ENCODE measurements at places on chromosomes 3 and 15. TPM values are rescaled to one million over a fixed set of nuclear protein-coding genes. Genes with fewer than 3 reads are reported as not detected.

DNA sequence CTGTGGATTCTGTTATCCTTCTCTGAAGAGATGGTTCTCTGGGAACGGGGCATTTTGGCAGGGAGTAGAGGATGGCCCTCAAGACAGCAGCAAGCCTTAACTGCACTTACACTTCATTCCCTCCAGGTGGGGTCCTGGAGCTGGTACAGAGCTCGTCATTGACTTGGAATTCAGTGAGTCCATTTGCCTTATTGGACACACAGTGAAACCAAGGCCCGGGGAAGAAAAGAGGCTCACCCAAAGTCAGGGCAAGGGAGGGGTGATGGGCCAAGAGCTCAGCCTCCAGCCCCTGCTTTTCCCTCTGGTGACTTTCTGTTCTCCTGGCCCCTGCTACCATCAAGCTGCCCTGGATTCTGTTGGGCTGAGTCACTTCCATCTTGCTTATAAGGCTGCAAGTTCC lies 125.6 kb downstream of the ETFA start:
- no peak for DNase-seq

GRCh38 chr3:119343719-119344118 lies 49.5 kb downstream of the ARHGAP31 start:
- no peak for DNase-seq

DNA sequence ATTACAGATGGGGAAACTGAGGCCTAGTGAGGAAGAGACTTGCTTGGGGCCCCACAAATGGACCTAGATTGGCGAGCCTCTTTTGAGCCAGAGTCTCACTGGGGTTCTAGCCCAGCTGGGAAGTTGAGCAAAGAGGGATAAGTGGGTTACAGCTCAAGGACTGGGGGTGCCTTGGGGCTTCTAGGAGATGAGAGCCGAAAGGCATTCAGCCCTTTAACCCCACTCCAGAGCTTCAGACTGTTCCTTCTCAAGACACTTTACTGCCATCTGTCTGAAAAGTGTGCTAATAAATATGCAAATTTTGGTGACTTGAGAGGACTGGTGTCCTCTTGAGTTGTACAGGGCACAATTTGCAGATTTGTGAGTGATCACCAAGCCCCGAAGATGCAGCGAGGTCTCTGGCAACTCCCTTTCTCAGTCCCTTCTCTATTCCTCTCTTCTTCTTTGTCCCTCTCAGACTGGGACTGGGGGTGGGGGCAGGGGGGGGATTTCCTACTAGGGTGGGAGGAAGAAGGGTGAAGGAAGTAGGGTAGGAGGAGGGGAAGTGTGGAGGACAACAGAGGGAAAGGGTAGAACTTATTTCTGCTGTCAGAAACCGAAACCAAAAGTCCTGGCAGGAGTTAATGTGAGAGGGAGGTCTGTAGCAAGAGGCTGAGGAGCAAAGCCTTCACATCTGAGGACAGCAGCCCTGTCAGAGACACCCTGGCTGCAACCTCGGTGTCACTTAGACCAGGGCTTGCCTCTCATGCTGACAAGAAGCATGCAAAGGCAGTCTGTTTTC lies 16.2 kb upstream of the ANKDD1A start:
- DNase-seq: peak; percentile 41

Gene PLA2G4E
- total RNA-seq: 1.1 TPM

Gene BFSP2
- total RNA-seq: not detected

Gene THSD4
- 176 TPM for total RNA-seq

DNA sequence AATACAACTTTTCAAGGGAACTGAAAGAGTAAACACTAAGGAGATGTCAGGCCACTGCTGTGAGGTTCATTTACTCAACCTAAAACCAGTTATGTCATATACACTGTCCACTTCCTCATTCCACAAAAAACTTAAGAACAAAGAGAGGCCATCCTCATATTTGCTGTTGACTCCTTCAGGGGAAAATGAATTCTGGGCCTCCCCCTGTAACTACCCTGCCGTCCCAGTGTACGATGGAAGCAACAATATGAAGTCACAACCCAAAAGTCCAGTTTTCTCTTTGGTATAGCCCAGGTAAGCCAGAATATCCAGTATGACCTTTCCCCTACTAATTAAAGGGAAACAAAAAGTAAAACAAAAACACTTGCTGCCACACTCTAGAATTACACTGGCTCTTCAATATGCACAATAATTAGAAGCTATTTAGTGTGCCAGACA lies 16.2 kb downstream of the CEP152 start:
- no peak for DNase-seq

DNA sequence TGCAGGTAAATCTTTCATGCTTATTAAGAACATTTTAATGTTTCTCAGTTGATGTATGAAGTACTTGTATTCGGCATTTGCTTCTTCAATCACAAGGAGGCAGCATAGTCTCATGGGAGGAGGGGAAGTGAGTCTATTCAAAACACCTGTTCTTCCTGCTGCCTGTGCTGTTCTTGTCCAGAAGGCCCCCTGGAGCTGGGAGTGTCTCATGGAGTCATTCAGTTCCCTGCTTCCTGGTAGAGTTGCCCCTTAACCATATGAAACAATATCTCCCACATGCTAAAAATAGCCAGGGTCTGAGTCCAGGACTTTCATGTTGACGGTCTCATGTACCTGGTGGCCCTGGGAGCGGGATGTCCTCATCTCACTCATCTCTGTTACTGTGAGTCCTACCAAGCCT lies 15.5 kb upstream of the PPP1R2 start:
- no peak for DNase-seq

Gene SCAANT1
- total RNA-seq: not detected

- DNase-seq: peak; percentile 84
Observed at GRCh38 chr3:46564190-46565021, 1.7 kb downstream of the LRRC2 start.

Gene CCRL2
- 3.2 TPM for total RNA-seq

DNA sequence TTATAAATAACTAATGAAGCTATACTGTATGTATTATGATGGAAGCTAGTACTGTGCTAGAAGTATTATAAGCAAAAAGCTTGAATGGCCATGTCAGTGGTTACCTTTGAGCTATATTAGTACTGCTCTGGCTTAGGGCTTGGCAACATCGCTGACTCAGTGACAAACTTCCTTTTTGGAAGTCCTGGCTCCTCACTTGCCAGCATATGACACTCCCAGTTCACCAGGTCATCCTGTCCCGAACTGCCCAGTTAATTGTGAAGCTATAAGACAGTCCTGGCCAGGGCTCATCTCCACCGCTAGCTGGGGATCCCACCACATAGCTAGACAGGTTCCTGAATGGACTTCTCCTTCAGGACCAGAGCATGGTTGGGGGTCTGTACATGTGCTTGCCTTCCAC lies 31.9 kb downstream of the RAB8B start:
- DNase-seq: peak; percentile 48

GRCh38 chr3:197709135-197709534 lies 27.6 kb downstream of the RUBCN start:
- no peak for DNase-seq

DNA sequence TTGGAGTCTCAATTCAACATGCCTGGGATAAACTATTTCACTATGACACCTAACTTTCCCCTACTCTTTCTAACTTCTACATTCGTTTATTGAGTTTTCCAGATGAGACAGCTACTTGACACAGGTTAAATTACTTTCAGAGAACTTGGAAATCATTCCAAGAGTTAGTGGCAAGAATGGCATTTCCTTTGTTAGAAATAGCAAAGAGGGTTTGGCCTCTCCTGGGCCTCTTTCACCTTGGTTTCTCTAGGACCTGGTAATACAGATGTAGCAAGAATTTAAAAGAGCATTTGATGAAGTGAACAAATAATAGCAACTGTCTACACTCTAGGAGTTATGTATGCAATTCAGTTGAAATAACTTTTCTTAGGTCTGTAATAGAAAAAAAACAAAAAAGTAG lies 748.9 kb downstream of the MECOM start:
- DNase-seq: no peak

Gene C15orf62
- 0.12 TPM for total RNA-seq

DNA sequence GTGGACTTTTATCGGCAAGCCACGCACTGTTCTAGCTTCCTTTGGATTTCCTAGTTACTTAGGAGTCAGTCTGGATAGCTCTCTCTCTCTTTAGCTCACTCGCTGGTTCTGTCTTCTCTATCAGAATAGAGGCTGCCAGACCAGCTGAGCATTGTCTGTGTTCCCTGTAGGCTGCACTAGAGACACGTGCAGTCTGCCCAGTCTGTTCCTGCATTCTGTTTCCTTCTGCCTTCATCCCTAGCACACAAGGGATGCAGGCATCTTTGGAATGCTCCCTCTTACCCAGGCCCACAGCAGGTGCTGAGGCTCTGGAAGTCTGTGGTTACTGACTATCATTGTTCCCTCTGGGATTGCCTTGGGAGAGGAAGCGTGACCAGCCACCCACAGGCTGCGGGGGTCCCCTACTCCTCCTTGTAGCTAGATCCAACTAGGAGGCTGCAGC lies 322.8 kb downstream of the ZNF621 start:
- peak; percentile 38 for DNase-seq

Gene XCR1
- not detected for total RNA-seq

DNA sequence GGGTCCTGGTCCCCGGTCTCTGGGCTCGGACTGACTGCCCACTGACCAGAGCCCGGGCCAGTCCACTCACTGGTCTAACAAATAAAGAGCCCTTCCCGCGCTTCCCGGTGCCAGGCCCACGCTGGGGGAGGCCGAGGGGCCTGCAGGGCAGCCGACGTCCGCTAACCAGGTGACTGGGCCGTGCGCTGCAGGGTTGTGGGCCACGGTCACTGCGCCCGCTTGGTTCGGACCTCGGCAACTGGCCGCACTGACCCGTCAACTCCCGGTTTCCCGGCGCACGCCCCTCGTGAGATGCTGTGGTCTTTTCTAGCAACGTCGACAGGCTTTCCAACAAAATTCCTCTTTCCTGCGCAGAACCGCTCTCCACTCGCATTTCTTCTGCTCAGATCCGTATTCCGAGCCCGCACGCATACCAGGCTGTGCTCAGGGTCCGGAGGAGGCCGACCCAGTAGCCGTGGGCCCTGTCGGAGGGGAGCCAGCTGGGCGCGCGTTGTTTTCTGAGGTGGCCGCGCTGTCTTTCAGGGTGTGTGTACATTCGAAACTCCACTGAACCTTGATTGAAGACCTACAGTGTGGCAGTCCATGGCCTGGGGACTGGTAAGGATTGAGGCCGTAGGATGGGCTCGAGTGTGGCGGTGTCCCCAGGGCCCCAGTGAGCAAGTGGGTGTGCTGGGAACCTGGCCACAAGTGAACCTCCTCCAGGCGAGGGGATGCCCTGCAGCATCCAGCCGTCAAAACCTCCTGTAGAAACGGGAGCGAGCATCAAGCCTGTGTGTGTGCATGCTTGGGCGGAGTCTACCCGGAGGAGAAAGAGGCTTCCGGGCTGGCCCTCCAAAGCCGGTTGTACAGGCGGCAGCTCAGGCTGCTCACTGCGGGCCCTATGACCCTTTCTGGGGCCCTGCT lies 875 bp upstream of the NT5DC2 start:
- peak; percentile 29 for DNase-seq

DNA sequence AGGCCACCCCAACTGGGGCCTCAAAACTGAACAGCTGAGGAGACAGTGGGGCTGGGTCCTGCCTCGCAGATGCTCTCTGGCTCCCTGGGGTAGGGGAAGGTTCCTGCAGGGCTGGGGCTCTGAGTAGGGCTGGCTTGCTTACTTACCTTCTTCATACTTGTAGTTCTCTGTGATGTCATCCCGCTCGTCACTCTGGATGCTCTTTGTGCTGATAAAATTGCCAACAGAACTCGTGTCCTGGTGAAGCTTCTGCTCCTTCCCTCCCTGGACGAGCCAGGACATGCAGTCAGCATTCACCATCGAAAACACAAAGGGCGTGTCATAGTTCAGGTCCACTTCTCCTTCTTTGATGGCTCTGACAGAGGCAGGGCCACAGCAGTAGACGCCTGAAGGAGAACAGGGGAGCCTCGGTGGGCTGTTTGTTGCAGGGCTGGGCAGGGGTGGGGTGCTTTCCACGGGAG lies 17.9 kb upstream of the EPB42 start:
- no peak for DNase-seq

- no peak for DNase-seq
Observed at GRCh38 chr3:118886708-118887107, 147.9 kb downstream of the IGSF11 start.

Gene PYGO1
- total RNA-seq: 4.0 TPM

Gene PPM1L
- total RNA-seq: 41.7 TPM

Gene CHRNA5
- 4.0 TPM for total RNA-seq

Gene PRICKLE2
- total RNA-seq: 8.3 TPM

DNA sequence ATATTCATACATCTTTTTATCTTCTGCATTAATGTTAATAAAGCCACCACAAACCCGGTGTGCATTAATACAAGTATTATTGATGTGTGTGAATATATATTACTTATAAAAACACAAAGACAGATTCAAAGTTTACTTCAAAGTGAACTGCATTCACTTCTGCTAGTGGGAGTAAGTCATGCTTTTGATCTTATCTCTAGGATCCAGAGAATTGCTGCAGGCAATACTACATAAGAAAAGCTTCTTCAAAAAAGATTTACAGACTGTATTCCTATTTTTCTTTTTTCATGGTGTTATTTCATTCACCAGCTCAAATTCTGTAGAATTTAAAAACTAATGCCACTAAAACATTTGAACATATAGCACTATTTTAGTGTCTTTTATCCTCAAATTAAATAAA lies 87.5 kb upstream of the CBLB start:
- DNase-seq: no peak

- no peak for DNase-seq
Observed at GRCh38 chr3:123743121-123743520, 141.0 kb downstream of the MYLK start.

DNA sequence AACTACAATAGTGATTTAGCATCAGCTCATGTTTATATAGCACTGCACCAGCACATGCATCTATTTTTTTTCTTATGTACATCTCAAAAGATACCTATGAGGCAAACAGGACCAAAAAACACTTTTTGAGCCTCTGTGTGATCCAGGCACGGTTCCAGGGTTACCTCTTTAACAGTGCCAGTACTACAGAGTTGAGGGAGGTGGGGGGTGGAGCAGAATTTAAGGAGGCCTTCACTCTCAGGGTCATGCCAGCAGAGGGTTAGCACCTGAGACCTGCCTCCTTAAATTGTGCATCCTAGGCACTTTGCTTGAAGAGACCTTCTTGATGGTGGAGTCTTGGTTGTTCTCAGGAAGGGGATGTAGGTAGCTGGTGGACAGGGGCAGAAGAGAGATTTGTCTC lies 150.3 kb upstream of the TBL1XR1 start:
- no peak for DNase-seq

Gene CDC25A
- 0.49 TPM for total RNA-seq

Gene MORC1
- total RNA-seq: not detected

DNA sequence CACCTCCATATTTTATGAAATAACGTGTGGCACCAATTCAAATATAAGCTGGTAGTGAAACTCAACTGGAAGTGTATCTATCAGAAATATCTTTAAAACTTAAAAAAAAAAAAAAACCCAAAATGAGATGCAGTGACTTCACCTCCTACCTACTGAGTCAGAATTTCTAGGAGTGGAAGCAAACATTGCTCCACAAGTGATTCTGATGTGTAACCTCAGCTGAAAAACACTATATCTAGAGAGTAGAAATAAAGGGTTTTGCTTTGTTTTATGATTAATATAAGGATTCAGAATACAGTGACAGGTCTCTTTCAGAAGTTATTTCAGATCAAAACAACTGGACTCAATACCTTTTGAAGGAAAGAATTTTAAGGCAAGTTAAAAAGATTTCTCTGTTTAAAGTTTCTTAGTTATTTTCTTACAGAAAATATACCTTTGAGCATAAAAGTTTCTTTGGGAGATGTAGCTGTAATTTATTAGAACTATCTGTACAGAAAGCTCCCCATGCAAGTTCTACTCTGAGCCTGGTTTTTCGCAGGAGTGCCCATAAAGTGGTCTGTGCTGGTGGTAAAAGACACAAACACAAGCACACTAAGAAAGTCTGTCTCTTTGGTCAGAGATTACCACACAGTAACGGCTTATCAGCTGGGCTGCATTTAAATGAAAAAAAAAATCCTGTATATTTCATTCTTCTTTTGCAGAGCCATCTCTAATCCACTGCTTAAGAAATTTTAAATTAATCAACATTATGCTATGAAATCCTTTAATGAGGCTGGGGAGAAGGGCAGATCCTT lies 59.9 kb upstream of the PPIB start:
- DNase-seq: no peak

Data from heart left ventricle (tissue), 16 donors.